Bronchial epithelial cell (primary cell): ENCODE measurements at places on chromosomes 16 and 17. TPM values are rescaled to one million over a fixed set of nuclear protein-coding genes. Genes with fewer than 3 reads are reported as not detected.

Gene CLEC10A
- total RNA-seq, result not detected in 2 replicates

Gene DUS1L
- total RNA-seq, result 122 and 125 TPM in 2 replicates

Gene KRT28
- not detected in 2 replicates for total RNA-seq

Gene ENPP7
- not detected in 2 replicates for total RNA-seq

Gene TCF25
- 69.5 and 140 TPM in 2 replicates for total RNA-seq

Gene SNX20
- total RNA-seq, result not detected in 2 replicates

Gene SLC9A5
- total RNA-seq, result 0.26 TPM in 2 replicates

Gene PRAC2
- total RNA-seq, result not detected in 2 replicates
